ENCODE measurements at places on chromosomes 5 and 9. TPM values are rescaled to one million over a fixed set of nuclear protein-coding genes. Genes with fewer than 3 reads are reported as not detected.
A peak's percentile ranks its signal among the peaks of the same experiment; 100 is the strongest.

DNA sequence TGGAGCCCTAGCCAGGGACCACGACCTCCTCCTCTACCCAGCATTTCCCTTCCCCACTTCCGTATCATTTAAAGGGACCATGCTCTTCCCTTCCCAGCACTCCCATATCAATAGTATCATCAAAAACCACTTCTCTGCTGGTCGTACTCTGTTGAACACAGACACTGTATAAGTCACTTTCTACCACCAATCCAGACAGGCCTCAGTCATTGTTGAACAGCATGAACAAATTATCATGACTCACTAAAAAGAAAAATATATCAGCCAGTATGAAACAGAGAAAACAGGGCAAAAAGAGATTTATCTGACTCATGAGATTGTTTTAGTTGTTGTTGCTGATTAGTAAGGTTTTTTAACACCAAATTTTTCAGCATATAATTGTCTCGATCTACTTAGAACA, 89.8 kb downstream of the CDKN2A start:
- H3K27me3 ChIP-seq = no peaks in the 10 kb centered on the region
- DNase-seq = no peak
- H3K4me1 ChIP-seq = peaks cover 3% of the 10 kb centered on the region
- no peak overlapping the region for H3K27ac ChIP-seq

DNA sequence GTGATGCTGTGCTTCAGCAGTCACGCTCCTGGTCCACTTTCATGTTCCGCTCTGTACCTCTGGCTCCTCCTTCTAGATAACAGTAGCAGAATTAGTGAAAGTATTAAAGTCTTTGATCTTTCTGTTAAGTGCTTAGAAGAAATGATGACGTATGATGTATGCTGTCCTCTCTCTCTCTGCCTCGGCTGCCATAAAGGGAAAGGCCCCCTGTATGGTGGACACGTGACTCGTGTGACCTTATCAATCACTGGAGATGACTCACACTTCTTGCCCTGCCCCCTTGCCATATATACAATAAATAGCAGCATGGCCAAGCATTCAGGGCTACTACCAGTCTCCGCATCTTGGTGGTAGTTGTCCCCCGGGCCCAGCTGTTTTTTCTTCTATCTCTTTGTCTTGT, 100.3 kb downstream of the SYK start:
- no peak overlapping the region for H3K4me3 ChIP-seq
- DNase-seq = no peak
- H3K27me3 ChIP-seq = no peaks in the 10 kb centered on the region
- H3K36me3 ChIP-seq = peaks cover 51% of the 10 kb centered on the region
- H3K4me1 ChIP-seq = peaks cover 12% of the 10 kb centered on the region

DNA sequence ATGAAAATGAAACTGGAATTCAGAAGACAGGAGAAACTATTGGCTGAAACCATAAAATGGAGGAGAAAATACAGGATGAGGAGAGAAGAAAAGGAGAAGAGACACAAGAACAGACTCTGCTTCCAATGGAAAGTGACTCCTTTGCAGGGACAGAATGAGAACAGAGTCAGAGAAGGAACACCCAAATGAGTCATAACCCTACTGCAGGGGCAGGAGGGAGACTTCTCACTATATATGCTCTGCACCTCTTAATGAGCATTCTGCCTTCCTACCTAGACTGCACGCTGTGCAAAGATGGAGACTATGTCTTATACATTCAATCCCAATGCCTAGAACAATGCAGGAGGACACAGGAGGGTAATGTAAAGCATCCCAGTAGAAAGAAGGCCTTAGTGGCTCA, 2.1 kb downstream of the SAXO1 start:
- peaks cover 10% of the 10 kb centered on the region for H3K27me3 ChIP-seq
- H3K27ac ChIP-seq = no peak overlapping the region
- H3K4me1 ChIP-seq = peaks cover 2% of the 10 kb centered on the region
- H3K4me3 ChIP-seq = no peak overlapping the region

DNA sequence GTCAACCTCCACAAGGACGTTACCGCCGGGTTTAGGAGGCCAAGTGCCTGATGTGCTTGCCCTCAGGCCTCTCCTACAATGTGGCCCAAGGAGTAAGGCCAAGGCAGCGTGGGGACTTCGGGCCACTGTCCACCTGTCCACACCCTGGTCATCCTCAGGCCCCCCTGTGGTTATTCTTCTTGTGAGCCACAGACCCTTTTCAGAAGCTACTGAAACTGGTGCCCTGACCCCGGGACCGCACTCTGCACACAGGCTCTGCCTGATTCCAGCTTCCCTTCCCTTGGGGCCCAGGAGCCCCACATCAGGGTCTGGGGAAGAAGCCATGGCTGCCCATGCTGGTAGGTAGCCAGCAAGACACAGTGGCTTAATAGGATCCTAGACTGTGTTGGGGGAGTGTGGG, 128.8 kb downstream of the OLFM1 start:
- H3K36me3 ChIP-seq = no peaks in the 10 kb centered on the region
- no peak for DNase-seq
- no peak overlapping the region for H3K27ac ChIP-seq
- peaks cover 8% of the 10 kb centered on the region for H3K27me3 ChIP-seq

DNA sequence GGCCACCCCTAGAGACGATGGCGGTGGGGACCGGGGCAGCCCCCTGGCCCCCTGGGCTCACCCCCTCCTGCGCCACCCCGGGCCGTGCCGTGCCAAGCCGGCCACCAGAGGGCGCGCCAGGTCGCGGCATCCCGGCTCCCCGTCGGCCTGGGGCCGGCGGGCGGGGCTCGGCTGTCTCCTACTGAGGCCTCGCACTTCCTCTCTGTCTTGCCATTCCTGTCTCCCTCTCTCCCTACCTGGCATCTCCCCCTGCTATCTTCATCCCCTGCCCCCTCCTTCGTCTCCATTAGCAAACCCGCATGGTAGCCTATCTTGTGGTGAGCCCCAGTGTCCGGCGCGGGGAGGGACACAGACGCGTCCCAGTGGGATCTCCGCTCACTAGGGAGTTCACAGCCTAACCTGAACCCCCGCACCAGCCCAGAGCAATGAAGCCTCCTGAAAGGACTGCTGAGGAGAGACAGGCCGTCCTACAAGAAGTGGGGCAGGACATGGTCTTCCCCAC, 29.8 kb upstream of the FABP6 start:
- no peaks in the 10 kb centered on the region for H3K36me3 ChIP-seq
- H3K27me3 ChIP-seq = peaks cover 32% of the 10 kb centered on the region
- DNase-seq = peak; percentile 78
- no peak overlapping the region for H3K27ac ChIP-seq
- H3K4me1 ChIP-seq = peaks cover 6% of the 10 kb centered on the region

- DNase-seq = no peak
- no peak overlapping the region for H3K4me3 ChIP-seq
- H3K27me3 ChIP-seq = no peaks in the 10 kb centered on the region
Measured at GRCh38 chr5:82074950-82075349, 103.1 kb downstream of the ATG10 start.

DNA sequence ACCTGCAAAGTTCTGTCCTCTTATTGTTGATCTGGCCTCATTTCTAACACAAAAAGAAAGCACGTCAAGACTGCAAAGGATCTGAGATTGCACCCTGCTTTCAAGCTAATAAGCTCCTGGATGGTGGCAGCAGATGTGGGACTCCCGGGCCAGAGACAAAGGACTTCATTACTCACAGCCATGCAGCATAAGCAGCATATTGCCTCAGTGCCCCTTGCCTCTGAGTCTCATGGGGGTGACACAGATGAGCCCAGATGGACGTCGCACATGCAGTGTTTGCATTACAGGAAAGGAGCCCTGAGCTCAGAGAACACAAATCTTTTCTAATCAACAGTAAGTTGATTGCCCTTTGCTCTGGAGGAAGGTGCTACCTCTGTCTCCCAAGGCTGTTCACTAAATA, 105.0 kb downstream of the SLC28A3 start:
- DNase-seq = no peak
- H3K4me1 ChIP-seq = no peaks in the 10 kb centered on the region
- H3K27me3 ChIP-seq = peaks cover 7% of the 10 kb centered on the region
- no peak overlapping the region for H3K27ac ChIP-seq
- no peak overlapping the region for H3K4me3 ChIP-seq

DNA sequence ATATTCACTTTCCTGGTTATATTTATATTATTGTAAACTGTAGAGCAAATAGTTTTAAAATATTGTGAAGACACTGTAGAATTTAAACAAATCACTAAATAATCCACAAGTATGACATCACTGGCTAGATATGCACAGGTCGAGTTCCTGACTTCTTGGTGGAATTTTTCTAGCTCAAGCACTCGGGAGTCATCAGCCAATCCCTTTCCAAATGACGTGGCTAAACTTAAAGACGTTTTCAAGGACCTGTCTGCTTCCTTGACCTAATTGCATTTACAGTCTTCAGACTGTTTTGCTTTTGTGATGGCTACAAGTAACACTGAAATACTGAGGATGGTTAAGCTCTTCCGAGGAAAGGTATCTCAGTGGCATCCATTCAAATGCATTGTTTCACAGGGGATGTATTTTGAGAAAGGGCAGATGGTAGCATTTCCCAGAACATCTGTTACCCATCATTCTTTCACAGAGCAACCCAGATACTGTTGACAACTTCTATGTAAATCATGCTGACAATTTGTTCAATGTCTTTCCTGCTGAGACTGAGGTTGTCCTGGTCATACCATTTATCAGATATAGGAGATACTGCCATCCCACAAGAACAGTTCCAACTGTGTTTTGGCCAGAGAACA, 262.8 kb downstream of the CDH10 start:
- no peaks in the 10 kb centered on the region for H3K36me3 ChIP-seq
- no peak overlapping the region for H3K4me3 ChIP-seq
- H3K27me3 ChIP-seq = no peaks in the 10 kb centered on the region
- no peaks in the 10 kb centered on the region for H3K4me1 ChIP-seq
- no peak overlapping the region for H3K27ac ChIP-seq

- no peak overlapping the region for H3K27ac ChIP-seq
- no peak for DNase-seq
- H3K4me3 ChIP-seq = no peak overlapping the region
- peaks cover 2% of the 10 kb centered on the region for H3K27me3 ChIP-seq
- H3K36me3 ChIP-seq = no peaks in the 10 kb centered on the region
Measured at GRCh38 chr5:126007841-126008240, 415.4 kb upstream of the GRAMD2B start.

DNA sequence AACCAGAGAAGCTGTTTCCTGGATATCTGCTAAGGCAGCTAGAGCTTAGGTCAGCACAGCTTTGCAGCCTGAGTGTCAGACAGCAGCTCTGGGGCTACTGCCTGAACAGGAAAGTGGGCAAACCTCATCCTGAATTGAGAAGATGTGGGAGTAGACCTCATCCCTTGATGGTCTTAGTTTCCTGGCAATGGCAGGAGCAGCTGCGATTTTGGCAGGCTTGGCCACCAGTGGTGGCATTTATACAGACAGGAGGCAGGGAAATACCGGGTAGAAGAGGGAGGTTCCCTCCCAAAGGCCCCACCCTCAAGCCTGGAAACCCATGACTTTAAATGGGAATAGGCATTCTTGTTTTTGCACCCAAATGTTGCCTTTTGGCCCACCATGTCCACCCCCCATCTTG, 69.7 kb downstream of the LIX1 start:
- H3K4me1 ChIP-seq = peaks cover 42% of the 10 kb centered on the region
- DNase-seq = no peak
- H3K27me3 ChIP-seq = no peaks in the 10 kb centered on the region

DNA sequence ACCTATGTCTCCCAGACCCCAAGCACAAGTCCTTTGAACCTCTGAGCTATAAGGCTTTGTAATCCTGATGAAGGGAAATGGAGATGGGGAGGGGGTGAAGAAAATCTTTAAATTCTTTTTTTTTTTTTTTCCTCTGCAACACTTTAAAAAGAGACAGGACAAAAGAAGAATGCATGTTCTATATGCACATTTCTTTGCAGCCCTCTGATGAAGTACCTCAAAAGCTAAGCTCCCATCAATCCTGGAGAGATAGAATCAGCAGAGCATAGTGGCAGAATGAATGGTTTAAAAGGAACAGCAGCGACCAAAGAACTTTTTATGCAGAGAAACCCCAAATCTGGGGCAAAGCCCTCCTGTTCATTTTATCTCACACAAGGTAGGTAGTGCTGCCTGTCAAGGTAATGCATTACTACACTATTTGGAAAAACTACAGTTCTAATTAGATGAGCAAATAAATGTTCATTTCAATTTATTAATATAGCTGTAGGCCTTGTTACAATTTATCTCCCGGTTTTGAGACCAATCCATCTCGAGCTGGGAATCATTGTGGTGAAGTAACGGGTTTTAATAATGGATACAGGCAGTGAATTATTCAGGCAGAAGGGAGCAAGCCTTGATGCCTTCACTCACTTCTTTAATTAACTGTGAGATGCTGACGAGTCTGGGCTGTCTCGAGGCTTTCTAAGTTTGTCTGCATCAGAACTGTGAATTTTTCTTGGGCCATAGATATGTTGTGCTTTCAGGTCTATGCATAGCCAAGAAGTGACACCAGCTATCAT, 173.5 kb upstream of the ZNF608 start:
- no peaks in the 10 kb centered on the region for H3K27me3 ChIP-seq
- H3K27ac ChIP-seq = no peak overlapping the region
- DNase-seq = no peak
- H3K4me3 ChIP-seq = no peak overlapping the region

- H3K27me3 ChIP-seq = no peaks in the 10 kb centered on the region
- DNase-seq = no peak
- H3K36me3 ChIP-seq = peaks cover 34% of the 10 kb centered on the region
Measured at GRCh38 chr5:179061025-179061424, 852 bp downstream of the ZNF354C start.

DNA sequence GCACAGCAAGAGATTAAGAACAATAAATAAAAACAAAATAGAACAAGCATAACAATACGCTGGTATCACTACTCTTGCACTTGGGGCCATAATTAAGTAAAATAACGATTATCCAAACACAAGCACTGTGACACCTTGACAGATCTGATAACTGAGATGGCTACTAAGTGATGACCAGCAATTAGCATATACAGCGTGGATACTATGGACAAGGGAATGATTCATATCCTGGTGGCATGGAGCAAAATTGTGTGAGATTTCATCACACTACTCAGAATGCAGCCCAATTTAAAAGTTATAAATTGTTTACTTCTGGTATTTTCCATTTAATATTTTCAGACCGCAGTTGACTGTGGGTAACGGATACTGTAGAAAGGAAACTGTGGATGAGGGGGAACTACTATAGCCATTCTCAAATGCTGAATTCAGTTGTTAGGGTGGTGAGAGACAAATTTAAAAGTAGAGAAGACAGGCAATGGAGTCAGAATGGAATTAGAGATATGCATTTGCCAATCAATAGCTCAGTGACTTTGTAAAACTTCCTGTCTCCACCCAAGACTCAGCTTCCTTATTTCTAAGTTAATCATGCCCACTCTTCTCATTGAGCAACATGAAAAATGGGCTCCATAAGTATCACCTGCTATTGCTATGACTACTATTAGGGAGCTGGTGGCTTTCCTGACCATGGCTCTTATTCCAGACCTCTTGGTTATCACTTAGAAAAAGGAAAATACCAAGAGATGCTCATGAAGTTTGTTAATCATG, 300.8 kb downstream of the TRIM32 start:
- DNase-seq = no peak
- H3K4me3 ChIP-seq = no peak overlapping the region

MARCOL gene
- total RNA-seq = not detected

QRFP gene
- total RNA-seq = not detected

RANBP3L gene
- 0.13 TPM for total RNA-seq

SERF1A gene
- total RNA-seq = 11.4 TPM

BAAT gene
- not detected for total RNA-seq

SPATA9 gene
- not detected for total RNA-seq

OBP2B gene
- not detected for total RNA-seq

AGTPBP1 gene
- total RNA-seq = 25.9 TPM

PRDM9 gene
- not detected for total RNA-seq

PCDHGA8 gene
- 0.54 TPM for total RNA-seq

GM2A gene
- total RNA-seq = 51.3 TPM

All from activated B cell treated with CpG ODN at 0.5 μM for 24 hours (primary cell).